Foreskin keratinocyte (primary cell): ENCODE measurements at places on chromosomes 12 and 14. TPM values are rescaled to one million over a fixed set of nuclear protein-coding genes. Genes with fewer than 3 reads are reported as not detected.

DNA sequence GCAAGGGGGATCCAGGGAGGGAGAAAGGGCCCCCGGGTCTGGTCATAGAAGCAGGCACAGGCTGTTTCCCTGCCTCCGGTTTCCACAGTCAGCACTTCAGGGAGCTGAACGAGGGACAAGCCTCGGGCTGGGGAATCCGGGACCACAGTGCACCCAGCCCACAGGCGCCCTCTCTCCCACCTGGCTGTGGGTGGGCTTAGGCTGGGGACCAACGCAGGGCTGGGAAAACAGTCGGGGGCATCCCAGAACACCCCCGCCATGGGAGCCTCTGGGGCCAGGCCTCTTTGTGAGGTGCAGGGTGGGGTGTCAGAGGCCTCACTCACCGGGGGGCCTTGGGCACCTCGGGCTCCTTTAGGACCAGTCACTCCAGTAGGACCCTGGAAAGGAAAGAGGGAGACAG lies 16.3 kb downstream of the TMEM106C start:
- DNase-seq, result no peak

The RASSF9 gene
- 2.0 and 2.7 TPM in 2 replicates for total RNA-seq

DNA sequence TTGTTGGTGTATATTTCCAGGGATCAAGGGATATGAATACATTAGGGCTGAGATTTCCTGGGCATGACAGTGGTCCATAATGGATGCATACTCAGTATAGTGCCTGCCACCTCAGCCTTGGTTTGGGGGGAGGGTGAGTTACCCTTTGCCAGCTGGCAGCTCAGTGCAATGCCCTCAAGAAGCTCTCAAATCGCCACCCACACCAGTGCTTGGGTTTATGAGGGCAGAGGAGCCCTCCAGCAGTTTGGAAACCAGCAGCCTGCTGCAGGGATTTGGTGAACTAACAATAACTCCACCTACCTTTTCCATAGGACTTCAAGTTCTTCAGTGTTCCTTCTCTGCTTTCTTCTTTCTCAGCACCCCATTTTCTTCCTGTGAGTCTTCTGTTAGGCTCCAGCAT lies 218.9 kb downstream of the LRFN5 start:
- DNase-seq, result no peak

DNA sequence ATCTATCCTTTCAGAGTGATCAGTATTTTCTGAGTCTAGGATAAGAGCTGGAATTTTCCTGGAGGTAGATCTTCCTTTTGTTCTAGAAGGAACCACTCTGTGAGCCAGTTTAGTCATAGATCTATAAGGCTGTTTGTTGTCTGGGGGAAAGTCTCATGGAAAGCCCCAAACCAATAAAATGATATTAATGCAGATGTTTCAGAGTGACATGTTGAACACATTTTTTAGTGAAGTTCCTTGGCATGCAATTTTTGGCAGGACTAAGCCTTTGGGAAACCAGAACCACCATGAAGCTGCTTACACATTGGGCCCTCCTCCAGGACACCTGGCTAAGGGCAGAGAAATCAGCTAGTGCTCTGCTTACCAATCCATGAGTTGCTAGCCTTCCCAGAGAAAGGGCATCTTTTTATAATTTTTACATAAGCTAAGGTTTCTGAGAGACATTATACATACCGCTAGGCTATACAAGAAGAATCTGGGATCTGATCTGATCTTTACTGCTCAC lies 101.5 kb upstream of the PCED1B start:
- no peak for DNase-seq

GRCh38 chr12:122947352-122947792 lies 18.9 kb downstream of the ABCB9 start:
- no peak for DNase-seq

GRCh38 chr12:60014436-60014835 lies 418.6 kb downstream of the SLC16A7 start:
- DNase-seq, result no peak

- DNase-seq, result no peak
These were observed 384.7 kb downstream of the CCDC91 start for GRCh38 chr12:28574746-28575592.

DNA sequence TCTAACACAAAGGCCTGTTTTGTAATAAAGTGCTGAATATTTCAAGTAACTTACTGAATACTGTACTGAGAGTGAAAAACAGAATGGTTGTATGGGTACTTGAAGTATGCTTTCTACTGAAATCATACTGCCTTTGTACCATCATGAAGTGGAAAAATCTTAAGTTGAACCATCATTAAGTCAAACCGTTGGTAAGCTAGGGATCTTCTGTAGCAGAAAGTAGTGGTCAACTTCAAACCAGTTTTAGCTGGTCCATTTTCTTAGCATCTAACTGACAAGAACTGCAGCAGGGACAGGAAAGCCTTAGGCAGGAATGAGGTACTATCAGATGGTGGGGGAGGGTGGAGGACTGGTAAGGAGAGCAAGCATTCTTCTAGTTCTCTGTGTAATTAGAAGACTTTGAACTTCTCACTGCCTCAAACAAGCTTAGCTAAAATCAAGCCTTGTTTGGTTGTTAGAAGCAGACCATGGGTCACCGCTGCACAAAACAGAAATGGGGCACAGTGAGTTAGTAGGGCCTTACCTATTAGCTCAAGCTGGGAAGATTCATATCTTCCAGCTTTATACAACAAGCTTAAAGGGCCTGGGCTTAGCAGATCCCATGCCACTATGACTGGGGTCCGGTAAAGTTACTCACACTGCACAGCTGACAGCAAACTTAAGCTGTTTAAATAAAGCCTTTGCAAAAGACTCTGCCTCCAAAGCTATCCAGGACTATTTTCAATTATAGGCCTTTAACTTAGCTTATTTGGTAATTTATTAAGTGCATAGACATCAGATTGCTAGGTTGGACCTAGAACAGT lies 73.8 kb downstream of the ACADS start:
- DNase-seq, result no peak

DNA sequence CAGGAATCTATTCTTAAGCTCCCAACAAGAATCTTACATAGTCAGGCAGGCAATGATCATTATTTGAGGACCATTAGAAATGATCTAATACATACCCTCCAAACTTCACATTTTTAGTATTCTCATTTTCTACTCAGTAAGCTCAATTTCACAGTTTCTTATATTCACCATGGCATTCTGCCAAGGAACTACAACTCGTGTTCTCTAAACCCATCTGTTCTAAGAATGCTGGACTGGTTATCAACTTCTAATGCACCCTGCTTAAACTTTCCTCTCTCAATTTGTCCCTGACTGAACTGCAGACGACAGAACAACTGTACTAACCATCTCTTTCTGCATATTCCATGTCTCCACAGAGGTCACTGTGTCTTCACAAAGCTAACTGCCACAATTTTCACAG lies 58.6 kb downstream of the GXYLT1 start:
- no peak for DNase-seq

The HCAR3 gene
- total RNA-seq, result 0.92 and 1.2 TPM in 2 replicates

GRCh38 chr12:6426882-6427671 lies 17.7 kb upstream of the CD27 start:
- no peak for DNase-seq

DNA sequence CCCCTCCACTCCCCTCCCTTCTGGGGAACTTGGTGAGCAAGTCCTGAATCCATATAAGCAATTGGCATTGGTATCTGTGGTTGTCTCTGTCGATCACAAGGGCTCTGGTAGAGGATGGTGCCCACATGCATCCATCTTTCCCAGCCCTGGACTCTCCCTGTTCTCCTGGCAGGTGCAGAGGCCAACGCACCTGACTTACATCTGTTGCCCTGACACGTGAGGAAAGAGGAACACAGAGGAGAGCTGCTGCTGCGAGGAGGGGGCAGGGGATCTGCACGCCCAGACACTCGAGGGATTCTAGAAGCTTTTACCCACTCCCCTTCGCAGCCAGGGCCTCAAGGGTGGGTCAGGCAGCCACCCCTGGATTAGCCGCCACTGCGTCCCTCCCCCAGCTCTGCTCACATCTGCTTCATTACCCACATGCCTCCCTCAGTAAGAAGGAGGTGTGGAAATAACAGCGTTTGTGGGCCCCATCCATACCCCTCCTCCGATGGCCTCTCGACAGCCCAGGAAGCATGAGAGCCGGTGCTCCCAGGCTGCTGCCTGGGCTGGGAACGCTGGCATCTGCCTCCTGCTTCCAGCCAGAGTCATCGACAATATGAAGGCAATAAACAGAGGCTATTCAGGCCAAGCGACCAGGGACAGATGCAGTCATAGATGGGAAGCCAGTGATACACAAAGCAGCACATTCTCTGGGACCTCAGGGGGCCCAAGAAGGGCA lies 56.5 kb downstream of the KDM2B start:
- no peak for DNase-seq

- no peak for DNase-seq
These were observed 78.9 kb downstream of the SETD3 start for GRCh38 chr14:99401621-99402284.

GRCh38 chr12:8987685-8988084 lies 1.7 kb upstream of the KLRG1 start:
- no peak for DNase-seq

DNA sequence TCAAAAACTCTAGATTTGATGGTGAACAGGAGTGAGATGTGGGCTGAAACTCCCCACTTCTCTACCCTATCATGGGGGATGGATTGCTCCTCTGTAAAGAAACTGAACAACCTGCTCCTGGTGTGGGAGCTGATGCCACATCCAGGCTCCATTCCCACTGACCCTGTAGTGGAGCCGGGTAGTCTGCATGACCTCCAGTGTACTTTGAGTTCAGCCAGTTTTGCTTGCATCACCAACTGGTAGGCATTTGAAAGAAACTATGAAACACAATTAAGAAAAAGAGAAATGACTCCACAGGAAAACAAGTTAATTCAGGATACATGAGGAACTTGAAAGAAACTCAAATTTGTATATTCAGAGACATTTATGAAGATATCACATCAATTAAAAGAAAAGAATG lies 27.3 kb upstream of the EMP1 start:
- no peak for DNase-seq

The TUBA1A gene
- total RNA-seq, result 113 and 273 TPM in 2 replicates

- no peak for DNase-seq
These were observed 117.7 kb downstream of the OTOGL start for GRCh38 chr12:80217011-80217535.

DNA sequence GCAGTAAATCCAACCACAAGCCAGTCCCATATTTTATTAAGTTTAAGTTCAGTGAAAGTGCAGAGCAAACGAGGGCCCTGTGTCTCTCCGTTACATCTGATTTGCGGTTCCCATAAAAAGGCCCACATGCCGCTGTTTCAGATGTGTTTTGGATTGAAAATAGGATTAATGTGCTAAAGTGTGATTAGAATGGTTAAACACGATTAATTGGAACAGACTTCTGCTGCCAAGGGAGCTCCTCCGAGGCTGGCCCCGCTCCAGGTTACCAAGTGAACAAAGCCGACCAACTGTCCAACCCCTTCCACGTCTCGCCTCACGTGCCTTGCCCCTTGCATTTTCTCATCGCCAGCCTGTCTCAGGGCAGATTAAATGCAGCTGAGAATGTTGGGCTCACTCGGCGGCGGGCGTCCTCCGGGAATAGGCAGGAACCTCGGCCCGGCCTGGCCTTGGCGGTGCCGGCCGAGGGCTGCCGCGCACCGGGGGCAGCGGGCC lies 166.5 kb upstream of the GSC start:
- no peak for DNase-seq

- peak; percentile 72 for DNase-seq
These were observed 30.6 kb upstream of the PPFIBP1 start for GRCh38 chr12:27493260-27493940.

The WNT1 gene
- not detected in 2 replicates for total RNA-seq

The BLOC1S1 gene
- total RNA-seq, result 107 and 121 TPM in 2 replicates

- peak; percentile 70 for DNase-seq
These were observed 195.7 kb downstream of the TMEM117 start for GRCh38 chr12:44031472-44032185.

- DNase-seq, result no peak
These were observed 30.9 kb downstream of the GPR137C start for GRCh38 chr14:52583544-52583943.

GRCh38 chr14:95182379-95182778 lies 25.1 kb upstream of the DICER1 start:
- DNase-seq, result no peak

- peak; percentile 76 for DNase-seq
These were observed at the start of the genes LRRIQ1 and TSPAN19 for GRCh38 chr12:85036234-85036707. Gene LRRIQ1 (plus strand): TSS chr12:85036351. CDS start chr12:85038177, 1,826 bp downstream. Gene TSPAN19 (minus strand): TSS chr12:85036277. CDS start chr12:85029946, 6,331 bp downstream.

The NPAS3 gene
- not detected in 2 replicates for total RNA-seq

GRCh38 chr12:49279706-49280159 lies 14.9 kb downstream of the TUBA1C start:
- DNase-seq, result no peak

The EFCAB11 gene
- total RNA-seq, result 12.5 and 14.0 TPM in 2 replicates

- no peak for DNase-seq
These were observed 215.0 kb downstream of the TBX5 start for GRCh38 chr12:114190971-114191370.

The SERPINA5 gene
- total RNA-seq, result not detected in 2 replicates

DNA sequence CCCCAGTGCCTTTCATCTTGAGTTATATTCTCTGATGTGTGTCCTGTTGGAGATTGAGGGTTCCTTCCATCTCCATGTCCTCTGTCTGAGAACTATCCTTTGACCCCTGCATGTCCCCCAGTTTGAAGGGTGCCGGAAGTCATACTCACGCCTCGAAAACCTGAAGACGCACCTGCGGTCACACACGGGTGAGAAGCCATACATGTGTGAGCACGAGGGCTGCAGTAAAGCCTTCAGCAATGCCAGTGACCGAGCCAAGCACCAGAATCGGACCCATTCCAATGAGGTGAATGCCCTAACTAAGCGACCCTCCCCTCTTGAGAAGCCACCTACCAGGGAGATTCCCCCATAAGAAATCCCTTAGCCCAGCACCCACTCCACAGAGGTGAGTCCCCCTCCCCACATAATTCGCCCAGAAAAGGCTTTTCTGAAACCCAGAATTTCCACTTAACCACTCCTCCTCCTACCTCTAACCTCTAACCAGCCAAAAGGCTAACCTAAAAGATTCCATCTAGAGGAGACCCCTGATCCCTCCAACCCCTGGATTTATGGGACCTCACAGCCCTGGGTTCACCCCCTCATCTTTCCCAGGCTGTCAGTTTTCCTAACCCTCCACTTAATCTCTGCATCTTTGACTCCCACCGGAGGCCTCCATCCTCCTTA lies 7.8 kb downstream of the GLI1 start:
- no peak for DNase-seq

The MYO1A gene
- not detected in 2 replicates for total RNA-seq

- no peak for DNase-seq
These were observed 44.9 kb downstream of the RNF34 start for GRCh38 chr12:121444842-121445202.

- DNase-seq, result peak; percentile 51
These were observed 208.1 kb downstream of the ZFP36L1 start for GRCh38 chr14:68584786-68585185.

The ANP32D gene
- total RNA-seq, result not detected in 2 replicates

- no peak for DNase-seq
These were observed 57.0 kb downstream of the TMX1 start for GRCh38 chr14:51297066-51297465.

The ZFYVE21 gene
- total RNA-seq, result 61.4 and 68.0 TPM in 2 replicates

The PTPRR gene
- 0.14 and 0.95 TPM in 2 replicates for total RNA-seq
